ENCODE measurements at places on chromosomes 2 and 18.

- no peak for DNase-seq
These were observed 126.3 kb upstream of the SPRED2 start for GRCh38 chr2:65558743-65559142.

DNA sequence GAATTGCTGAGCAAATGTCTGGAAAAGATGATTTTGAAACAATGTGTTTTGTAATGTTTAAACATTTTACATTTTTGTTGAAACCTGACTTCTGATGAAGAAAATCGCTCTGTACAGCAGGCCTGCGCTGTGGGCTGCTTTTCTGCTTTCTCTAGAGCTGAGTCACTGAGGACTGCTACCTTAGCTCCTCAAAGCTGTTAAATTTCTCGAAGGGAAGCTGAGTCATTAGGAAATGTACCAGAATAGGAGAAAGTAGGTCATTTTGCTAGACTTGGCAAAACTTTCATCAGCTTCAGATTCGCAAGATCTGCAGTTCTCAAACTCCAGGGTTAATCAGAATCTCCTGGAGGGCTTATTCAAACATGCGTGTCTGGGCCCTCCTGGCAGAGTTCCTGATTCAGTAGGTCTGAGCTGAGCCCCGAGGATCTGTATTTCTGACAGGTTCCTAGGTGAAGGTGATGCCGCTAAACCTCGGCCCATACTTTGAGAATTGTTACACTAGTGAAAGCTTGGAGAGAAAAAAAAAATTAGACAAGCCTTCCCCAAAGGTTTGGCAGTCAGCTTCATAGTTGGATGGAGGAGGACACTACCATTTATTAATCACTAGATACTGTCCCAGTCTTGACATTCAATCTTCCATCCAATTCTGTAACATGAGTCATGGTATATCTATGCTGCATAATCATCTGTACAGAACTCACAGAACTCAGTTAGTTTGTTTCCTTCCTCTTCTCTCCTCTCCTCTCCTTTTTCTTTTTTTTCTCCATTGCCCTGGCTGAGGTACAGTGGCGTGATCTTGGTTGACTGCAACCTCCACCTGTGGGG, 297.6 kb downstream of the PARD3B start:
- no peak for DNase-seq

DNA sequence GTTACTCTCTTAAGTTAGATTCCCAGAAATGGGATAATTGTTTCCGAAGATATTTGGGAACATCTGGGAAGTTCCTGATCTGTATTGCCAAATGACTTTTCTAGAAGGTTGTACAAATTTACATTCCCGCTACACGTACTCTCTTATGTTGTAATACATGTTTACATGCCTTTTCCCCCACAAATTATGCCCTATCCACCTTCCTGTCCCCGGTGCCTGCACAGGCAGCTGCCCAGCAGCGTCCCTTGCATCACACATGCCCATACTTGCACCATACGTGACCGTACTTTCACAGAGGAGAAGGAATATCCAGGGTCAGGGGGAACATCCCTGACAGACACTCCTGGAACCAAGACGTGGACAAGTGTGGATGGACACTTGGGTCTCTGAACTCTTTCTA, 24.2 kb upstream of the KLF11 start:
- no peak for DNase-seq

DNA sequence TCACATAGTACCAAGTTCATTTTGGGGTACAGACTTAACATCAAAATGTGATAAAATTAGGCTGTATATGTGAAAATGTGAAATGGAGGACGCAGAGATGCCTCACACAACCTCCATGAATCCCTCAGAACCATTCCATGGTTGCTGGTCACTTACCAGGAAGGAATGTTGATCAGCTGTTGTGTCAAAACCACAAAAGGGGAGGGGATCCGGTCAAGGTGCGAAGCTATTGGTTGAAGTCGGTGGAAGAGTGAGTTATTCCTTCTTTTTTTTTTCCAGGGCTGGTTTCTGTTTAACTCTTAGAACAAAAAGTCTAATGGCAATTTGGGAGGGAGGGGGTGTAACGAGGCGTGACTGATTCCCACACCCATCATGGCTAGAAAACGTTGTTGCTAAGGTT, 32.3 kb upstream of the REG3A start:
- DNase-seq, result no peak

Data from activated CD4-positive, alpha-beta T cell treated with anti-CD3 and anti-CD28 coated beads for 24 hours (primary cell).